ENCODE measurements at places on chromosomes 3 and 15.

GRCh38 chr3:13077431-13078162 lies 4.4 kb upstream of the IQSEC1 start:
- DNase-seq = peak; percentile 95

DNA sequence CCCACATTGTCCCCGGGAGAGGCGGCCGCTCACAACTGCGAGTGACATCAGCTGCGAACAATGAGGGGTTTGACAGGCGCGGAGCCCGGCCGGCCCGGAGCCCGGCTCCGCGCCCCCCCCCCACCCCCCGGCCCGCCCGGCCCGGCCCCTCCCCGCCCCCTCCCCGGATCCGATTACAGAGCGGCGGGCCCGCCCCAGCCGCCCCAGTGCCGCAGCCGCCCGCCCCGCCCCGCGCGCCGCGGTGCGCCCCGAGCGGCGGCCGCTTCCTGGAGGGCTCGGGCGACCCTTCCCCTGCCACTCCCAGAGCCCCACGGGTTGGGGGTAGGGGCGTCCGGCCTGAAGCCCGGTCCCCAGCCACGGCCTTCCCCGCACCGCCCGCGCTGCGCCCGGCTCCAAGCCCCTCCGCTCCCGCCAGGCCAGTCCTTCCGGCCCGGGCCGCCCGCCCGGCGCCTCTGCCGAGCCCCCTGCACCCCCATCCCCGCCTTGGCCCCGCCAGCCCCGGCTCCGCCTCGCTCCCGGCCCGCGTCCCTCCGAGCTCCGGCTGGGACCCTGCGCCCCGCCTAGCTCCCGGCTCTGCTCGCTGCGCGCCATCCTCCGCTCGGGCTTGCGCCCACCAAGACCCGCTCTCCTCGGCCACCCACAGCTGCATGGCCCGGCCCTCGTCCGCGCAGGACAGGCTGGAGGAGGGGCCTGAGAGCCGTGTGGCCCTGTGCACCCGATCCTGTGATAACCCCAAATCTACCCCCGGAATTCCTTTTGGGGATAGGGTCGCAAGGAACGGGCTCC lies at the start of gene PCBP4:
Gene PCBP4 (minus strand): TSS at position 71 of the 786 bp plus-strand sequence. CDS start 6,214 bp downstream, outside the sequence.
- DNase-seq = no peak

DNA sequence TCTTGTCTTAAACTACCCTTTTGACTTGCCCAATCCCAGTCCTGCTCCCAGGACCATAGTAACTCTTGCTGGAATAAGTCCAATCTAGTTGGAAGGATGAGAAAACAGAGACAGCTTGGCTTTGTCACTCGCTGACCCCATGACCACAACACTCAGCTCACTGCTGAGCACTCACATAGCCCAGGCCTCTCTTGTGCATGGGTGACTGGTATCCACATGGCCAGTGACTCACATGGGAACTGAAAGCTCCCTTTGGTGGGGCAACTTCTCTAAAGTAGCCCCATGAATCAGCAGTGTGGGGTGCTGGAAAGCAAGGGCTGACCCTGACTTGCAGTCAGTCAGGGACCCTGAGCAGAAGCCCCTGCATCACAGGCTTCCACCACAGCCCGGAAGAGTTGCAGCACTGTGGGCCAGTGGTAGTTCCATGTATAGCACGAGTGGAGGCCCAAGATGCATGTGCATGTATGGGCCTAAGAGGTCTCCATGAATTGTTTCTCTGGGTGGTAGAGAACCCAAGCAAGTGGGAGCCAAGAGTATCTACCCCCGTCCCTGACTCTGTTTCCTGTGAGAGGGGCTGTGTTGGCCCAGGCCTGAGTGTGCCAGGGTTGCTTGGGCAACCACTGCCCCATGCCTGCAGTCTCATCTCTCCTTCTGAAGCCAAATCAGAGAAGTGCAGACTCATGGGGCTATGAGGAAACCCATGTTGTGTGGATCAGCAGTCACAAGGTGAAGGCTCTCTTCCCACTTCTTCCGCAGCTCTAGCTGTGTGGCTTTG lies 62.1 kb upstream of the XCR1 start:
- DNase-seq = peak; percentile 43

GRCh38 chr3:66836363-66837152 lies 161.5 kb upstream of the KBTBD8 start:
- no peak for DNase-seq

GRCh38 chr3:159548675-159549335 lies 439.8 kb upstream of the IL12A start:
- no peak for DNase-seq

GRCh38 chr3:158918008-158918407 lies 116.2 kb downstream of the MFSD1 start:
- peak; percentile 27 for DNase-seq

DNA sequence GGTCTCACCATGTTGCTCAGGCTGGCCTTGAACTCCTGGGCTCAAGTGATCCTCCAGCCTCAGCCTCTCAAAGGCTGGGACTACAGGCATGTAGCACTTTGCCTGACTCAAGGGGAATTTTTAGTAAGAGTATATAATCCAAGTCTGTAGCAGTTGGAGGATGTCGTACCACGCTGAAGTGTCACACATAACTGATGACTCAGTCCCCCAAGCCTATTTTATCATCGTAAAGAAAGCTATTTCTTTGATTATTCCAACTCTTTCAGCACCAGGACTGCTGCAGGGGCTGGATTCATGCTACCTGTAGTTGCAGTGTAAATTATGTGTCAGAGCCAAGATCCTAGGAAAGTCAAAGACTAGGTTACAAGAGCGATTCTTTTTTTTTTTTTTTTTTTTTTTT lies 1.4 kb upstream of the PRKCI start:
- DNase-seq = no peak
